ENCODE measurements at places on chromosomes 2 and 18.

DNA sequence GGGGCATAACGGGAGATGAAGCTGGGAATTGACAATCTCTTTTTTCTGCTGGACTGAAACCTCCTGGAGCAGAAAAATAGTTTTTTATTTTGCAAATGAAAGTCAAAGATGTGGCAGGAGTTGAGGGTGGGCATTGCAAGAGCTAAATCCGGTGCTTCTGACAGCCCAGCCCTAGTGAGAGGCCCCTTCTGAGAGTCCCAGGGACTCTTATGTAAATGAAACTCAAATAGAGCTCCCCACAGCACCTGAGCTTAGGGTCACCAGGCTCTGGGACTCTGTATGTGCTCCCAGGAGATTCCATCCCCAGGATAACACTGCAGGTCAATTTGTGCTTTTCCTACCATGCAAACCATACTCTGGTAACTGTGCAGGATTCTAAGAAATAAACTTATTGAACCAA, 192.8 kb downstream of the ANKRD30B start:
- no peak for DNase-seq

DNA sequence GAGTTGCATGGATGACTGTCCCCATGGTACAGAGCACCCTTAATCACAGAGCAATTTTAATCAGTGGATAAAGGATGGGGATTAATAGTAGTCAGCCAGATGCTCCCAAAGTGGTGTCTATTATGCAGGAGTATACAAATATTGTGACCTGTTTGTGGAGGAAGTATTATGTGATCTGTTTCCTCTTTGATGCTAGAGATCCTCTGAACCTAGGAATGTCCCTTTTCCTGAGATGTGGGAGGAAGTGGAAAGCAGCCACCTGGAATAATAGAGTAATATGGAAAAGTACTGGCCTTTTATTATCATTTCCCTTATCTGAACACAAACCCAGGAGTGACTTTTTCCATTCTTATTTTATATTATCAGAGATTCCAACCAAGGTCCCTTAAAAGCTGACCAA, 94.2 kb upstream of the EFEMP1 start:
- DNase-seq, result no peak

DNA sequence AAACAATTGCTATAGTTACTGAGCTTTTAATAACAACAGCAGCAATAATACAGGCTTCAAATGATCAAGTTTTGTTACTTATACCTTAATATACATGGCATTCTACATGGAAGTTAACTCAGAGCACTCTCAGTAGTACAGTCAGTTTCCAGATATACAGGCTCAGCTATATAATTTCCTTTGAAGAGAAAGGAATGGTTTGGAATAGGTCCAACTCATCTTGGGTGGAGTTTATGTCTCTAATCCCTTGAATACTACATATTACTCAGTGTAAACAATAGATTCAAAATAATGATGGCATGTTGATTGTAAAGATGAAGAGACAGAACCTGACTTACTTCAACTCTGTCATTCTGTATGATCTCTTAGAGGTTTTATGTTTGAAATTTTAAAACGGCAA, 174.9 kb downstream of the EPHA4 start:
- DNase-seq, result no peak

DNA sequence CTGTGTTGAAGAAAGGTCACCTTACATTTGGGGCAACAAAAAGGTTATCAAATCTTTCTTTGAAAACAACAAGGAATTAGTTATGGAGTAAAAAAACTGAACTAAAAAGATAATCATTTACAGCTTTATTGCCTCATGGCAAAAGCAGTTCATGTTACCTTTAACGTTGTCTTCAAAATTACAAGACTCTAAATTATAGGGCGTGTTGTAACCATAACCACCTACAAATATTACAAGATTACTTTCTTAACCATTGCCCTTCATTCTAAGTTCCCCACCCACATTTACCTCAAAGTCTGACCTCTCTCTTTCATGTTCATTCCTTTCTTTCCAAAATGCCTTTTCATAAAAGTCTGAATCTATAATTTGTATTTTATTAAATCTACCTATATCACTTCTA, 74.6 kb upstream of the LRATD1 start:
- DNase-seq, result no peak

GRCh38 chr18:75316223-75316622, 105.6 kb downstream of the TSHZ1 start:
- no peak for DNase-seq

DNA sequence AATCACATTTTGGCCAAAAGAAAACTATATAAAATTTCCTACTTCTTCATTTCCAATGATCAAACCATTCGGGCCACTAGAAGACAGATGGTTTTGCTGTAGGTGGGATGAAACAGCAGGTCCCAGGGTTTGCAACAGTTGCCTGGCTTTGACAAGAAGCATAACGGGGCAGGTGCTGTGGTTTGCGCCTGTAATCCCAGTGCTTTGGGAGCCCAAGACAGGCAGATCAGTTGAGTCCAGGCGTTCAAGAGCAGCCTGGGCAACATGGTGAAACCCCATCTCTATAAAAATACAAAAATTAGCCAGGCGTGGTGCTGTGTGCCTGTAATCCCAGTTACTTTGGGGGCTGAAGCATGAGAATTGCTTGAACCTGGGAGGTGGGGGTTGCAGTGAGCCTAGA, 81.4 kb upstream of the XPO1 start:
- no peak for DNase-seq

DNA sequence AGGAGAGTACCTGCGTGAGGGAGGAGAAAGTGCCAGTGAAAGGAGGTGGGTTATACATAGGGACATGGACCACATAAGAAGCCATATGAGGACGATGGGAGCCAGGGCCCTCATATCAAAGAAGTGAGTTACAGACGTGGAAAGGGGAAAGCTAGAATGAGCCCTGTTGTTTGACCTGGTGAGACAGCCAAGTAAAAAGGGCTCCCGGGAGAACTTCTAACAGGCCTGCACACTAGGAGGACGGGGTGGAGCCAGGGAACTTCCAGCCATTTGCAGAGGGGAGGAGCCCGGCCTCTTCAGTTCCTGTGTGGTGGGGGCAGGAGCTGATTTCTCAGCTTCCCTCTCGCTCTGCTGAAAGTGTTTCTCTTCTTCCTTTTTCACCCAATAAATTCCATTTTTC, 84.1 kb upstream of the SLC66A3 start:
- DNase-seq, result no peak

GRCh38 chr18:58286632-58287352, 242.8 kb downstream of the NEDD4L start:
- DNase-seq, result no peak

DNA sequence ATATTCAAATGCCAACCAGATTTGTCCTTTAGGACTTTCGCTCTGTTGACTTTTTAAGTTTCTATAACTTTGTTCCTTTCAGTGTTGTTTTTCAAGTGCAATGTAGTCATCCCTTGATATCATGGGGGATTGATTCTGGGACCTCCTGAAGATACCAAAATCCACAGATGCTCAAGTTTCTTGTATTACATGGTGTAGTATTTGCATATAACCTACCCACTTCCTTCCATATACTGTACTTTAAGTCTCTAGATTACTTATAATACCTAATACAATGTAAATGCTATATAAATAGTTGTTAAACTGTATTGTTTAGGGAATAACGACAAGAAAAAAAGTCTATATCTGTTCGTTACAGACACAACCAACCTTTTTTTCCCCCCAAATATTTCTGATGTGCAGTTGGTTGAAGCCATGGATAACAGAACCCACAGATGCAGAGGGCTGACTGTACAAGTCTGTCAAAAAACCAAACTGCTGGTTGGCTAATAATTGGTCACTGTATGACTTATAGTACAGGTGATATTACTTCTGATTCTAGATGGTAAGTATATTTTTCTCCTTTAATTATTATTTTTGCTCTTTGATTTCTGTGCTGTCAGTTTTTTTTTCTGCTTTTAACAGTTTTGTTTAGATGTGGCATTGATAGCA, 201.7 kb upstream of the STON1 start:
- DNase-seq, result no peak

DNA sequence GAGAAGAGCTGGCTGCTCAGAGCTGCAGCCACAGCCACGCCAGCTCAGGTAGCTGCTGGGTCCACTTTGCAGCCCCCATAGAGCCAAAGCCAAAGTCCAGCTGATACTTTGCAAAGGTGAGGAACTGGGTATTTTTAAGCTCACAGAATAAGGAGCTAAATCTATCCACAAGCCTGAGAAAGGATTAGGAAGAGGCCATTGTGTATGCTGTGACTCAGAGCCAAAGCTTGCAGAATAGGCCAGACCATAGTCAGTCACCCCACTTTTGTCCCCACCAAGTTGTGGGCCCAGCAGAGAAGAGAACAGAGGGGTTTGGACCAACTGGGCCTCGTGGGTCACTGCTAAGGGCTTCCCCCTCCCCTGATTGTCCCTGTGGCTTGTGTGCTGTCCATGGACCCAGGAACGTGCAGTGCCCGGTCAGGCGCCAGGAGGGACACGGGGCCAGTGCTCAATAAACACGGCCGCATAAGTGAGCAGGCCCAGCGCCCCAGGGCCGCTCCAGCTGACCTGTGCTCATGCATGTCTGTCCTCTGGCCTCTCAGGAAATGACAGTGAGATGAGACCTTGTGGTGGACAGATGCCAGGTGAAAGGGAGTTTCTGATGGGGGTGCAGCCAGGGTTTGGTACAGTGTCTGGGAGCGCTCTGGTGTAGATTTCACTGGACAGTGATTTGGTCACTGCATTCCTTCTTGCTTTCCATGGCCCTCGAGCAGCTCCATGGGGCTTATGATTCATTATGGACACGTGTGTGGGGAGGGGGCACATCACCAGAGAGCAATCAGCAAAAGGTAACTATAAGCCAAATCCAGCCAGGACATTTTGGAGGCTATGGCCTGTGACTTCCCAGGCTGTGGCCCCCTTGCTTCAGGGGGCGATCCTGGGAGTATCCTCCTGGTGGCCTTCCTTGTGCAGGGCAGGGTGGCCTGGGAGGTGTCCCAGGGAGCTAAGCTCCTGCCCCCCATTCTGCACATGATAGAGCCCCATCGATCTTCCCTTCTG, 31.3 kb downstream of the MAL start:
- DNase-seq, result no peak

GRCh38 chr2:172473167-172473566, 45.8 kb downstream of the ITGA6 start:
- no peak for DNase-seq

GRCh38 chr18:49285627-49286026, 174.8 kb downstream of the DYM start:
- DNase-seq, result no peak
